ENCODE measurements at places on chromosomes 5 and 9.

DNA sequence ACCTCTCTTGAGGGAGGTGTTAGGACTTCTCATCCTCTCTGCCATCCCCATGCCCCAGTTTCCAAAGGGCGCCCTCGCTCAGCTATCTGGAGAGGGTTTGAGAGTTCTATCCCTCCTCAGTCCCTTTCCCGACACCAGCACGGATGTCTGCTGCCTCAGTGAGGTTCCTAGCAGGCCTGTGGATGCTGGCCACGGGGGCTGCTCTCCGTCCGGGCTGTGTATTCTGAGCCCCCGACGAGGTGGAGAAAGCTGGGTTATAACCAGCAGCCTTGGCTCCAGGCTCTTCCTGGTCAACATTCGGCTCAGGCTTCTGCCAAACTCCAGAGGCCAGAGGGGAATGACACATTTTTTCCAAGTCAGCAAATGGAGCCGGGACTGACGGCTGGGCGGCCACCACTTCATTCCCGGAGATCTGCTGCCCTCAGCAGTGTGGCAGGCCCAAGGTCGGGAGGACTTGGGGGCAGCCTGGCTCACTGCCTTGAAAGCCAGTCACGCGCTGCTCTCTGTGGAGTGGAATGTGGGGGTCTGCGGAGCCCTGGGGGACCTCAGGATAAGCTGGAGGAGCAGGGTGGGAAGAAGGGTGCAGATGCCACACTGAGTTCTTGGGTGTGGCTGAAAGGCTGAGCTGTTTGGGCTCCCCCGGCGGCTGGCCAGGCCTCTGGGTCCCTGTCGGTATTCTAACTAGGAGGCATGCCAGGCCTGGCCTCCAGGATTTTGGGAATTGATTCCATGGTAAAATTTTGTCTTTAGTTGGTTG lies 27.4 kb downstream of the PTPA start:
- DNase-seq: peak; percentile 96

GRCh38 chr9:128556926-128557634 lies 4.7 kb downstream of the SPTAN1 start:
- peak; percentile 11 for DNase-seq

DNA sequence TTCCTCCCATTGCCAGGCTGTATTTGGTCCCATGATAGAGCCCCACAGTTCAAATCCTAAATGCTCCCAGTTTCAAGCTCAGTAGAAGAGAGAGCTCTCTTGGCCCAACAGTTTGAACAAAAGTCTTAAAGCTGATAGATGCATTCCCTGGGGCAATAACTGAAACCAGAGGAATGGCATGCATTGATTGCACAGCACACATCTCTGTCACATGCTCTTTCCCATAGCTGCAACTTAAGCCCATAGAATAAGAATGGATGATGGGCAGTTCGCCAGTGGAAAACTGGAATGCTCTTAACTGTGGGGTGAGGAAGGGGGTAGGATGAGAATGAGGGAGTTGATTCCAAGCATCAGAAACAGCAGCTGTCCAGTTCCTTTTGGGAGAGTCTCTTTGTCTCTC lies 1942.4 kb upstream of the WWC1 start:
- no peak for DNase-seq

GRCh38 chr9:134725605-134725940 lies 84.0 kb downstream of the COL5A1 start:
- no peak for DNase-seq

- DNase-seq: no peak
Measured at GRCh38 chr9:114855488-114855887, 49.6 kb upstream of the TNFSF15 start.

DNA sequence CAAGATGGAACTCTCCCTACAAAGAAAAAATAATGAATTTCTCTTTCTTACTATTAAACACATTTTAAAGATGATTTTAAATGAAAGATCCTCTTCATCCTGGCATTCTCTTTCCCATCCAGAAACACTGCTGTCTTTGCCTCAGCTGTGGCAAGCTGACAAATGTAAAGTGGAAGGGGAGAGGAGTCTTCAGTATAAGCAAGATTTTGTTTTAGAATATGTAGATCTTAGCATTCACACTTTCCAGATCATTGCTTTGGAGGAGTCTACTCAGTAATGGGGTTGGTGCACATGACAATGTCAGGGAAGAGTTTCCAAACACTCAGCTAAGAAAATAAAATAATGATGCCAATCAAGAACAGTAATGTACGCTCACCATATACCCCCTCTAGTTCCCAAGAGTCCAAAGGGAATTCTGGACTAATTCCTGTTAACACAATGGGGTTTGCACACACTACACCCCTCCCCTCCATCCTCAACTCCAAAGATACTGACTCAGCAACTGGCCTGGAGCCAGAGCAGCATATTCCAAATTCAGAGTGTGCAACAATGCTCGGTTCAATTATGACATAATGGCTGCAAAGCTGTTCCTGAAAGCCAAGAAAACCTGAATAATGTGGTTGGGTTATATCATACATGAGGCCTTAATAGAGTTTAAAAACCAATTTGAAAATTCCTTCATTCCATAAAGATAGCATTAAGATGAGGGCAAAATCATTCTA lies 4.6 kb downstream of the C5orf63 start:
- peak; percentile 81 for DNase-seq

DNA sequence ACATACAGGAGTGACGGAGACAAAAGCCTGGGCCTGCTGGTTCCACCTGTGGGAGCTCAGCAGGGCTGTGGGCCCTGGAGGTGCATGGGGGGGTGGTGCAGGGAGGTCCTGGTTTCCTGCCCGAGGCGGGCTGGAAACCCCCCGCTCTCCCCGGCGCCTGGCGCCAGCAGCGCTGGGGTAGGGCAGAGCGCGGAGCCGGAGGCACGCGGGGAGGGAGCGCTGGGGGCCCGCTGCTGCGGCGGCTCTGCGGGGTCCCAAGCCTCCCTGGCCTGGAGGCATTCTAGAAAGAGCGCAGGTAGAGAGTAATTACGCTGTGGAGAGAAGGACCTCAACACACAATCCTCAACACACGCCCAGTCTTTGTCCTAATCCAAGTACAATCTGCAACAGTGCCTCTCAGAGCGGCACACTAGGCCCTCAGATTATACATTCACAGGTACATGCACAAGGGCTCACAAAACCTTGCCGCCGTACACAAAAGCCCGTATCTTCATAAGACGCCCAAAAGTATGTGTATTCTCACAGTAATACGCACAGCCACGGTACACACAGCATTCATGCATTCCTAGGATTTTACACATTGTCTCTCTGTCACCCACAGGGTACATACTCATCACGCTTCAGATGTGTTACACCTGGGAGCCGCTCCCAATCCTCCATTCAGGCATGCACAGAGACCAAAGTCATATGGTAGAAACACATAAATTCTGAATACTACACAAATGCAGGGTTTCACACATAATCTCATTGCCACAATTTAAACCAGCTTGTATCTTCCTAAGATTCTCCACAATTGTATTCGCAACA lies 2.1 kb upstream of the HAND1 start:
- no peak for DNase-seq

GRCh38 chr5:93188876-93189485 lies 392.0 kb downstream of the NR2F1-AS1 start:
- no peak for DNase-seq

GRCh38 chr9:91239367-91240111 lies 122.2 kb downstream of the AUH start:
- DNase-seq: no peak

GRCh38 chr5:20087299-20087698 lies 99.3 kb upstream of the CDH18 start:
- no peak for DNase-seq

DNA sequence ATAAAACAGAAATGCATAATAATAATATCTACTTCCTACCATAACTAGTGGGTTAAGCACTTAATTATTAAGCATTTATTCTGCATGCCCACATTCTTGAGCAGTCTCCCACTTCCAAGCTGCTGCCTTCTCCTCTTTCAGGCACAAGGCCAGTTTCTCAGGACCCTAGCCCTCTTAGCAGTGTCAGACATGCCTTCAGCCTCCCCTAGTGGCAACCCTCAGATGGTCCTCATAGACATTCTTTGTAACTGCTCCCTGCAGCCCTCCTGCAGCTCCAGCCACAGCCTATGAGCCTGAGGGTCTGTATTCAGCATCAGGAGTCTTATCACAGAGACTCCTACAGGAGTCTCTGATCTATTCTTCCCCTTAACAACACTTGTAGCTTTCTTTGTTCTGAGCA lies 3.9 kb downstream of the IL9 start:
- no peak for DNase-seq

- no peak for DNase-seq
Measured at GRCh38 chr5:98794414-98795080, 21.1 kb downstream of the RGMB start.

- DNase-seq: no peak
Measured at GRCh38 chr5:98872674-98873073, 56.1 kb downstream of the CHD1 start.

- peak; percentile 79 for DNase-seq
Measured at GRCh38 chr9:111843971-111844370, 49.2 kb upstream of the SHOC1 start.

GRCh38 chr9:125544988-125545651 lies 161.9 kb downstream of the MAPKAP1 start:
- DNase-seq: peak; percentile 24

GRCh38 chr5:157449011-157449723 lies 10.8 kb upstream of the NIPAL4 start:
- no peak for DNase-seq

GRCh38 chr9:127083138-127083980 lies 39.1 kb downstream of the ANGPTL2 start:
- DNase-seq: no peak

DNA sequence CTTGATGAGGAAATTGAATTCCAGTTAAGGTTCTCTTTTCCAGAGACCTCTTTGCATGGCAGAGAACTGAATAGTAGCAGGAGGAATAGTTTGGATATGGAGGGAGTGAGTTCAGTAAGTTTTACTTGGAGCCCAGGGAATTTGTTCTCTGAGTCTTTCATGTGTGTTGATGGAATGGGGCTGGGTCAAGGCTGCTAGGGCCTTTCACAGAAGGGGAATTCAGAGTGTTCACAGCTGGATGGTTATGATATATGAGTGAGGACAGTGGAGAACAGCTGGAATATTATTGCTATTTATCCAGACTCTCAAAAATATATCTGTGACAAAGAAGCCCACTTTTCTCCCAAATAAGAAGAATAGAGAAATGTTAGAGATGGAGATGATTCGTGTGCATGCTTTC lies 372.8 kb downstream of the PLK2 start:
- DNase-seq: no peak

- no peak for DNase-seq
Measured at GRCh38 chr5:112317866-112318265, 101.2 kb downstream of the EPB41L4A start.

GRCh38 chr5:109944461-109944860 lies 254.7 kb downstream of the MAN2A1 start:
- DNase-seq: no peak

DNA sequence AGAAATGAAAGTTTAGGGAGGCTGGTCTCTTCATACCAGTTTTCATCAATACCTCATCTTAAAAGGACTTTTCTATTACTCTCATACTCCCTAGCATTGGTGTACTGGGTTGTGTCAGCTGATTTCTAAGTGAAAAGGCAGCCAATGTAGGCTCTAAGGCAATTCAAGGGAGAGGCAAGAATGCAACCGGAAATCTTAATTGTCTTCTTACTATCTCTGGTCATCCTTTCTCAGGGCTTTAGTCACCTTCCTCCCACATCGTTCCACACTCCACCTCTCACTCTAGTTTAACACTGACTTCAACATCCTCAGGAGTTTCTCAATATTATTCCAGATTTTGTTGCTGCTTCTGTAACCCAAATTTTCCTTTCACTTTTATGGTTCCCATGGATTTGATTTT lies 281.8 kb upstream of the RFX3 start:
- no peak for DNase-seq

DNA sequence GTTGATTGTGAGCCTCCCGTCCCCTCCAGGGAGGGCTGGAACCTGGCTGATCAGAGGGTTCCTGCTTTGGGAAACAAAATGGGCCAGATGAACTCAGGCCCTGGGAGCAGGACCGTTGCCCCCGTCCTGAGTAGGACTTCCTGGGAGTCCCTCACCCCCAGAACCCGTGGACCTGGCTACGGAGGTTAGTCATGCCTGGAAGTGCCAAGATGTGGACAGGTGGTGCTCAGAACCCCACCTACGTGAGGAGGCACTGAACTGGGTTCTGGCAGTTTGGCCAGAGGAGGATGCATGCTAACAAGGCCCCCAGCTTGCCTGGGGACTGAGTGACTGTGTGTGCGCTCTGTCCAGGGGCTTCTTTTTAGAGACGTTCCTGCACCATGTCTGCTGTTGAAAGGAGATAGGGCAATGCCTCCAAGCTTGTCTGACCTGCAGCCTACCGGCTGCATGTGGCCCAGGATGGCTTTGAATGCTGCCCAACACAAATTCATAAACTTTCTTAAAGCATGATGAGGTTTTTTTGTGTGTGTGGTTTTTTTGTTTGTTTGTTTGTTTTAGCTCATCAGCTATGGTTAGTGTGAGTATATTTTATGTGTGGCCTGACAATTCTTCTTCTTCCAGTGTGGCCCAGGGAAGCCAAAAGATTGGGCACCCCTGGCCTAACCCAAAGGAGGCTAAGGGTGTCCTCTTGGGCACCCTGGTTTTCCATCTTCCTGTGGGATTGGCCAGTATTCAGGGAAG lies 1.8 kb upstream of the DAB2IP start:
- DNase-seq: no peak

GRCh38 chr9:106287091-106287631 lies 575.8 kb upstream of the ZNF462 start:
- DNase-seq: no peak

DNA sequence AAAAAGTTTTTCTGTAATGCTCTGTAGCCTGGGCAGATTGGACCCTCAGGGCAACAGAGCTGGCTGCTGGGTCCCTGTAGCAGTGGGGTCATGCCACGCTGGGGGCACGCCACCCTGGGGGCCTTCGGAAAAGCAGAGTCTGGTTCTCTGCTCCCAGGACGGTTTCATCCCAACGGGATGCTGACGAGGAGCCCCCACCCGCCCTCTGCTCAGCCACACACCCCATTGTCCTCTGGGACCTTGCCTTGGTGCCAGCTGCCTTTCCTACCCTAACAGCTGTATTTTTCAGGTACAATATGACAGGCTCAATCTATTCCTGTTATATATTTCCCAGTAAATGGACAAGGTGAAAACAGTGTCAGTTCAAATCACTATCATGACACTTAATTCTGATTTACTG lies 29.0 kb upstream of the MVB12B start:
- DNase-seq: no peak

- DNase-seq: no peak
Measured at GRCh38 chr9:129252937-129253802, 75.1 kb upstream of the IER5L start.

- DNase-seq: no peak
Measured at GRCh38 chr9:107710953-107711352, 221.4 kb upstream of the KLF4 start.

GRCh38 chr5:137245438-137245837 lies 253.7 kb downstream of the SPOCK1 start:
- no peak for DNase-seq

GRCh38 chr5:88660264-88660946 lies 222.6 kb downstream of the MEF2C start:
- peak; percentile 21 for DNase-seq

DNA sequence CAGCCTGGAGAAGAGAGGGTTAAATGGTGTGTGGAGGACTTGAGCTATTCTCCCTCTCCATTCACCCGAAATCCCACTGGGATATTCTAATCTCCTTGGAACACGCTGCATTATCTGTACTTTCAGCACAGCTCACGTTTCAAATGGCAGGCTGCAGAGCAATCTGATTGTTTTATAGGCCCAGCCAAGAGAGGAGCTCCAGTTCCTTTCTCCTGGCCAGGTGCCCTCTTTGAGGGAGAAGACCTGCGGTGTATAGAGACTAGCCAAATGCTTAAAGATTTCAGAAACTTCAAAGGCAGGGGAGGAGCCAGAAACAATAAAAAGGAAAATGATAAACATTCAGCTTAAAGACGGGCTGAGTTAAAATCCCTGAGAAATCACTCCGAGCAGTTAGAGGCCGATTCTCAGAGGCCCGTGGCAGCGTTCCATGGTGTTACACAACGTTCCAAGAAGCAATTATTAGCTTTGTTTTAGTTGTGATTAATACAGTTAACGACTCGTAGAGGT lies 564.0 kb upstream of the KLF4 start:
- peak; percentile 64 for DNase-seq

Measured in lung microvascular endothelial cell (primary cell).